ENCODE measurements at places on chromosomes 11 and 22.

- no peak for DNase-seq
These were observed 471.9 kb upstream of the KIRREL3 start for GRCh38 chr11:127472505-127472904.

DNA sequence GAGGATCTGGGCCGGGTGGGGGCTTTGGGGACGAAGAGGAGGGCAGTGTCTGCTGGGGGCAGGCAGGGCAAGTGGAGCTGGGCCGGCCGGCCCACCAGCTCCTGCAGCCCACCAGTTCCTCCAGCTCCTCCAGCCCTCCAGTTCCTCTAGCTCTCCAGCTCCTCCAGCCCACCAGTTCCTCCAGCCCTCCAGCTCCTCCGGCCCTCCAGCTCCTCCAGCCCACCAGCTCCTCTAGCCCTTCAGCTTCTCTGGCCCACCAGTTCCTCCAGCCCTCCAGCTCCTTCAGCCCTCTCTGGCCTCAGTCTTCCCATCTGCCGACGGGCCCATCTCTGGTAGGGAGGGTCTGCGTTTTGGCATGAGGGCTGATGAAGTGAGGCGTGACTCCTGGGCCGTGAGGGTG lies 9.2 kb upstream of the CCDC188 start:
- DNase-seq, result no peak

DNA sequence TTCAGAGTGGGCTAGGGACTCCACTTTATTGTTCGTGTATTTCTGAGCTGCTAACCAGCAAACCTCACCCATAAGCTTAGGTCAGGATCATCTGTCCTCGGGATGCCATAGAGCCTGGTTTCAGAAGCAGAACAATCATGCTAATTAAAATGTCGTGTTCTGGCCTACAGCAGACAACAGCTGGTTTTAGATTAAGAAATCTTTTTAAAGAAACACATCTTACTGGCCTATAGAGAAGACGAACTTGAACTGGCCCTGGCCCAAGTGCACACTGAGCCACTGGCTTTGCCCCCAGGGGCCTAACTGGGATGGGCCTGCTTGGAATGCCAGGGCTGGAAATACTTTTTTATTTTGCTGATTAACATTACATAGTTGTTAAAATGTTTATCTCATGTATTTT lies 63.2 kb downstream of the ALX4 start:
- no peak for DNase-seq

DNA sequence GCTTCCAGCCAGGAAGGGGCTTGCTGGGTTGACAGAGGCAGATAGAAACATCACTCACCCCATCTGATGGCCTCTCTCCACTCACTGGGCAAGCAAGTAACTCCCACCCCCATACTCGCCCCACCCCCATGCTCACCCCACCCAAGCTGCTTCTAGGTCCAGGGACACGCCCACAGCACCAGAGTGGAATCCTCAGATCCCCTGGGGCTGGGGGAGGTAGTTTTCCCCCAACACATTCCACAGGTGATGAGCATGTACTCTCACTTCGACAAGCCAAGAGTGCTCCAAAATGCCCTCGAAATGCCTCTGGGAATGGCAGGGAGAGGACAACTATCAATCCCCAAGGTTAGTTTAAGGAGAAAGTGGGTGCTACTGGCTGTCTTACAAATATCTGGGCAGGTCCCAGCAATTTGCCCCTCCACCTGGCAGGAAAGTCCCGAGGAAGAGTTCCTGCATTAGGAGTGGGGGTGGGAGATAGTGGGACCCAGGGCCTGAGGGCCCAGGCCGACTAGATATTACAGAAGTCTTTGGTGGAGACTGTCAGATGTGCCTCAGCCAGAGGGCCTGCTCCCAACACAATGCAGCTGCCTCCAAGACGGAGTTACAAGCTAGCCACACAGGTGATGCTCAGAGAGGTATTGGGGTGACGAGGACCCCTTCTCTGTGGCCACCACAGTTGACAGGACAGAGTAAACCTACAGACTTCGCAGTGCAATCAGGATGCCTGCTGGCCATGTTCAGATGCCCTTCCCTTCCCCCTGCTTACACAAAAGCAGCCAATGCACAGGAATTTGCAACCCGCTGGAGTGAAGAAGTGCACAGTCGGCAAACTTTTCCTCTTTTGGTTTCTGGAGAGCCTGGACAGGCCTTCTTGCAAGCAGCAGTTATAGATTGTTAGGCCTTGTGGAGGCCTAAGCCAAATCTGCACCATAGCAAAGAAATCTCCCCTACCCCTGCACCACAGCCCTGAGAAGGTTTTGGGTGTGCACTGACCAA lies 2.9 kb upstream of the LMO1 start:
- DNase-seq, result no peak

DNA sequence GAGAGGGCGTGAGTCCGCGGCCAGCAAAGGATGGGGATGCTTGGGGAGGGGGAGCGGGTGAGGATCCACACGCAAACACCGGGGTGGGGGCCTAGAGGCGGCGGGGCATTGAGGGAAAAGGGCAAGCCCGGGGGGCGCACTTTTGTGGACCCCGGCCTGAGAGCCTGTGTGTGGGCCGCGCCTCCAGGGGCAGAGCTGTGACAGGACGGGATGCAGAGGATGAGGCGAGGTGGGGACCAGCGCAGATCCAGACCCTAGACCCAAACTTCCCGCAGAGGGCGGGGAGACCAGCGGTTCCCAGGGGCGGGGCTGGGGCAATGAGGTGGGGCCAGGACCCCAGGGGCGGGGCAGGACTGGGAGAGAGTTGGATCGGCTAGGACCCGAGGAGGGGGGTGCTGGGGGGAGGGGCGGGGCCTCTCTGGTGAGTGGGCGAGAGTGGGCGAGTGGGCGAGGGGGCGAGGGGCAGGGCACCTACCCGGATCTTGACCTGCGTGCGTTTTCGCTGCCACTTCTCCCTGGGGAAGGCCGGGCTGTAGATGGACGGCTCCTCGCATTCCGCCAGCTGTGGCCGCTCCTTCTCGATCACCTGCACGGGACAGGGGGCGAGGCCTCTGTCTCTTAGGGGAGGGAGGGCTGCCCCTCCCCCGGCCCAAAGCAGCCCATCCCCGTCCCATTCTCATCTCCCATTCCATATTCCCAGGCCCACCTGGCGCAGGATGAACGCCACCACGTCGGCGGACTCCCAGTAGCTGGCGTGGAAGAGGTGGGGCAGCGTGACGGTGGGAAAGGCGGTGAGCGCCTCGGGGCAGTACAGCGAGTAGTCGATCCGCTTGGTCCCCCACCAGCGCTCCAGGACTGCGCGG lies 10.6 kb downstream of the PITPNM1 start:
- DNase-seq, result no peak

GRCh38 chr11:8683115-8683807 lies 669 bp downstream of the RPL27A start:
- no peak for DNase-seq

GRCh38 chr22:47042861-47043496 lies 280.5 kb downstream of the TBC1D22A start:
- no peak for DNase-seq

GRCh38 chr22:30400159-30400558 lies 3.3 kb downstream of the SEC14L2 start:
- no peak for DNase-seq

- DNase-seq, result no peak
These were observed 33.3 kb downstream of the DENND5A start for GRCh38 chr11:9231848-9232177.

DNA sequence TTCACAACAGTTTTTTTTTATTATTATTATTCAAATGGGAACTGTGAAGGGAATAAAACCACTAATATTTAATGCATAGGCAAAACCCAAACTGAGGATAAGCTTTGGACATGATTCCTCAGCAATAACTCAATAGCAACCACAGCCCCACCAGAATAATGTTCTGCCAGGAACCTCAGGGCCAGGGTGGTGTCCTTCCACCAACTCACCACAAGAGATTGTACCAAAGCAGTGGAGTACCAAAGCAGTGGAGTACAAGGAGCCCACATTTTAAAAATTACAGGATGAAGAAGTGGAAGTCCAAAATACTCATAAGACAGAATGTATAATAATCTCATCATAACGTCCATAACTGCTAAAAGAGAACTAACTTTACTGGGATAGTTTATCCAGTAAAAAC lies 32.5 kb upstream of the FZD4 start:
- no peak for DNase-seq

- DNase-seq, result no peak
These were observed 27.4 kb upstream of the IPO7 start for GRCh38 chr11:9357041-9357440.

DNA sequence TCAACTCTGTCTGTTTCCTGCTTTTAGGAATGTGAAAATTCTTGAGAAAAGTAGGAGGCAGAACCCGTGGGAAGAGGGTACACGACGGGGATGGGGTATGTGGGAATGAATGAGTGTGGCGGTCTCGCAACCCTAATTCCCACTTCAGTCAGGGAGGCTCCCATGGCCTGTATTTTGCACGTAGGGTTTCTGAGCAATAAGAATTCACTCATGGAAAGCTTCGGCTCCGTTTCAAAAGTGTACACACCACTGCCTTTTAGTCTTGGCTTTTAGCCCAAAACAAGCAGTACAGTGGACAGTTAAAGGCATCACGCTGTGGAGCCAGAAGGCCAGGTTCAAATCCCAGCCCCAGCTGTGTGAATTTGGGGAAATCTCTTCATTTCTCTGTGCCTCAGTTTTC lies 116.7 kb downstream of the MN1 start:
- no peak for DNase-seq
